ENCODE measurements at places on chromosomes 5 and 9. TPM values are rescaled to one million over a fixed set of nuclear protein-coding genes. Genes with fewer than 3 reads are reported as not detected.

DNA sequence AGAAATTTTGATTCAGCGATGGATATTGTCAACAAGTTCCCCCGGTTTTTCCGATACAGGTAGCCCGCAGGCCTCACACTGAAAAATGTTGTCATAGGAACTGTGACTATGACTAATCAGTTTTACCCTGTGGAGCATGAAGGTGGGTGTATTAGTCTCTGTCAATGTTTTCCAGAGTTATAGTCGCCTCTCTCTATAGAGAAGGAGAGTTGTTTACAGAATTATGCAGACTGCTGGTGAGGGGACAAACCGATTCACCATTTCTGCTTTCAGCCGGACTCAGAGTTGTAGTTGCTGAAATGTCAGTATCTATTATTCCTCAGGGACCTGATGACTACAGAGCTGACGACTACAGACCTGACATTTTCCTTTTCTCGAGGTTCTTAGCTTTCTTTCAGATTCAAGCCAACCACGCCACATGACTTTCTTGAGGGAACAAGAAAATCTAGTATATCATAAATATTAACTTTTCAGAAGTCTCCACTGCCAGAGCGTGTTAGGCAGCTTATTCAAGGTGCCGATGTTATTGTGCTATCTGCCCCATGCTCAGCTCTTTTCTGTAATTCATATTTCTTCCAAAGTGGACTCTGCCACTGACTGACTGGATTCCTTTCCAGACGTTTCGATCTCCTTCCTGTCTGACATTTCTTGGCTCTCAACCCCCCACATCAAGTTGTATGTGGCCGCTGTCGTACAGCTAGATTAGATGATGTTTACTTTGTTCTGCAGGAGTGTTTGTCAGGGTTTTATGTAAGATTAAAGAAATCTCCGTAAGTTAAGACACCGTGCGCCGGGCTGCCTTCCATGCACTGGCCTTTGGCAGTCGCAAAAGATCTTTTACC is 178.1 kb downstream of the FGF1 start:
- H3K4me1 ChIP-seq: peaks cover 7% of the 10 kb centered on the region
- H3K4me3 ChIP-seq: no peak overlapping the region
- H3K27me3 ChIP-seq: peaks cover 2% of the 10 kb centered on the region
- H3K36me3 ChIP-seq: no peaks in the 10 kb centered on the region

- peaks cover 16% of the 10 kb centered on the region for H3K4me1 ChIP-seq
- no peaks in the 10 kb centered on the region for H3K27me3 ChIP-seq
- no peak overlapping the region for H3K4me3 ChIP-seq
- H3K36me3 ChIP-seq: no peaks in the 10 kb centered on the region
- H3K27ac ChIP-seq: peak overlapping the region; percentile 67
Observed at GRCh38 chr5:138952962-138953361, 77.8 kb upstream of the LRRTM2 start.

GRCh38 chr9:121367306-121368137 is 2.5 kb downstream of the STOM start:
- H3K4me1 ChIP-seq: peaks cover 70% of the 10 kb centered on the region
- peaks cover 28% of the 10 kb centered on the region for H3K36me3 ChIP-seq
- H3K27ac ChIP-seq: no peak overlapping the region
- no peaks in the 10 kb centered on the region for H3K27me3 ChIP-seq

Gene FAT2
- not detected for total RNA-seq

DNA sequence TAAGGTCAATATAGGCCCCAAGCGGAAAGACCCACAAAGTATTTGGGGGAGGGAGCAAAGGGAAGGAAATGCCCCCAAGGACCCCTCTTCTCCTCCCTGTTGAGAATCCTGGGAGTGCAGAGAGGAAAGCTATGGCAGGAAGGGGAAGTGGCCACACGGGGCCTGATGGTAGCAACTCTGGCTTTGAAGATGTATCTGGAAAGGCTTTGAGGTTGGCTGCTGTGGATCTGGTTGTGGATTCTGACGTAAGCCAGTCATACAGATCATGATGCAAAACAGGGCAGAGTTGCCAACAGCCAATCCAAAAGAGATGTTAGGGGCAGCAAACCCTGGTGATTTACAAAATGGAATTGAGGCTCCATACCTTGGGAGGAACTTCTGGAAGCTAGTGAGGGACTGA is 108.8 kb downstream of the PRKACG start:
- DNase-seq: no peak
- peaks cover 13% of the 10 kb centered on the region for H3K4me1 ChIP-seq
- no peak overlapping the region for H3K27ac ChIP-seq
- H3K36me3 ChIP-seq: no peaks in the 10 kb centered on the region
- H3K27me3 ChIP-seq: peaks cover 19% of the 10 kb centered on the region

Gene IL33
- not detected for total RNA-seq

Gene CMBL
- total RNA-seq: 1.6 TPM

DNA sequence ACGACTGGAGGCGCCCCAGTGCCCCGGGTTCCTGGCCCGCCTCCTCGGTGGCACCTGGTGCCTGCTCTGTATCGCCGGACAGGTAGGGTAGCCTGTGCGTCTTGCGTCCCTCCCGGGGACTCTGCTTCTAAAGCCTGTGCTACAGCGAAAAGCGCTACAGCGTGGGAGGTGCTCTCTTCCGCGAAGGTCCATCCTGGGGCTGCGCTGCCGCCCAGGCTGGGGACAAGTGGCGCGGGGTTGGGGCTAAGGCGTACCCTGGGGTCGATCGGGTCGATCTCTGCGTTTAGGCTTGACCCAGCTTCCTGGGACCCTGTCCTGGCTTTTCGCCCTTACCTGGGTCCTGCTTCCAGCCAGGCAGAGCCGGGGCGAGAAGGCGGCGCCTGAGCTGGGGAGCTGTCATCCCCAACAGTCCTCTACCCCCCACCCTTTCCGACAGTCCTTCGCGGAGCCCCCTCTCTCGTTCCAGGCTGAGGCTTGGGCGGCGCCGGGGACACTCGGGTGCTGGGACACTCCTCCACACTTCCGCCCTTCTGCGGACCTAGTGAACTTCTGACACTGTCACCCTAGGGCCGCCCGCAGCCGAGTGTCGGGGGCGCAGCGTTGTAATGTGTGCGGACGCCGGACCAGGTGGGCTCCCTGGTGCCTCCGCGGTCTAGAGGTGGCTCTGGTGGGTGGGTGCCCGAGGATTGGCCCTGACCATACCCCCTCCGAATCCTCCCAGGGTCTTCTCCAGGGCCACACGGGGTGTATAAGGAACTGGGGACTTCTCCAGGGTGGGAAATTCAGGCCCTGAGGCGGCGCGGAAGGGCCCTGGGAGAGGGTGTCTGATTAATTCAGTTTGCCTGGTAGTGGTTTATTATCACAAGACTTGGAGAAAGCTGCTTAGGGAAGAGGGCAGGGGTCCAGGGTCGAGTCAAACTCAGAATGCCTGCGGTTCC is 328.2 kb downstream of the SH3GL2 start:
- DNase-seq: no peak
- H3K27me3 ChIP-seq: peaks cover 20% of the 10 kb centered on the region
- H3K4me3 ChIP-seq: no peak overlapping the region
- H3K36me3 ChIP-seq: no peaks in the 10 kb centered on the region

GRCh38 chr5:73641811-73642210 is 15.8 kb downstream of the ARHGEF28 start:
- peaks cover 28% of the 10 kb centered on the region for H3K27me3 ChIP-seq
- no peak for DNase-seq
- H3K4me3 ChIP-seq: no peak overlapping the region

DNA sequence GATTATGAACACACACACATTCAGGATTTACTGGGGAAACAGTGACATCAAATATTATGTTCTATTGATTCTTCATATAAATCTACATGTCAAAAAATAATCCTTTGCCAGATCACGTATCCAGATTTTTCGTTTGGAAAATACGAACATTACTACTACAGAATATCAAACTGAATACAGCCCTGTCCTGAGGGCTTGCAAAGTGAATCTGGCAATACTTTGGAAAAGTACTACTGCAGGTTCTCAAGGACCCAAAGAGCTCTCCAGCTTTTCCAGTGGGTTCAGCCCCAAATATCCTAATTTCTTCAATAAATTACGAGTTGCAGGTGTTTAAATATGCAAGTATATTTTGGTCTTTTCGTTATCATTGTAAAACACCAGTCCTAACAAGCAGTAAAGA is 411 bp upstream of the NDUFS4 start:
- H3K27ac ChIP-seq: peak overlapping the region; percentile 95
- peaks cover 12% of the 10 kb centered on the region for H3K36me3 ChIP-seq
- peak overlapping the region; percentile 97 for H3K4me3 ChIP-seq
- DNase-seq: no peak
- H3K27me3 ChIP-seq: peaks cover 16% of the 10 kb centered on the region

DNA sequence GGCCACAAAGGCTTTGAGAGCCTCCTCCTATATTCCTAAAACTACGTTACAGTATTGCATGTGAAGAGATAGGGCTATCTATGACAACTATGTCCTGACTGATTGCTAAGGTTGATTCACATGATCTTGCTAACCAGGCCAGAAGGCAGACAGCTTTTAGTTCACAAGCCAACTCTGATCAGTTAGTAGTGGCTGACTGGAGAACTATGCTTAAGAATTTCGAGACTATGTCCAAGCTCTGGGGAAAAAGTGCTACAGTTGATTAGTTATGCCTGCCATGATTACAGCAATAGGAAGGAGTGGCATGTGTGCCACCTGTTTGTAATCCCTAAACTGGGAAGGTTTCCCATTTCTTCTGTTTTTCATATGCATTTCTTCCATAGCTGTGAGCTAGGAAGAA is 223.4 kb downstream of the DOCK8 start:
- DNase-seq: no peak
- no peaks in the 10 kb centered on the region for H3K27me3 ChIP-seq
- H3K4me3 ChIP-seq: no peak overlapping the region
- H3K36me3 ChIP-seq: peaks cover 88% of the 10 kb centered on the region
- peak overlapping the region; percentile 11 for H3K27ac ChIP-seq

Gene CHSY3
- total RNA-seq: not detected

GRCh38 chr5:85814596-85814995 is 803.1 kb upstream of the COX7C start:
- H3K27me3 ChIP-seq: no peaks in the 10 kb centered on the region
- no peaks in the 10 kb centered on the region for H3K4me1 ChIP-seq
- no peak overlapping the region for H3K27ac ChIP-seq
- H3K4me3 ChIP-seq: no peak overlapping the region

DNA sequence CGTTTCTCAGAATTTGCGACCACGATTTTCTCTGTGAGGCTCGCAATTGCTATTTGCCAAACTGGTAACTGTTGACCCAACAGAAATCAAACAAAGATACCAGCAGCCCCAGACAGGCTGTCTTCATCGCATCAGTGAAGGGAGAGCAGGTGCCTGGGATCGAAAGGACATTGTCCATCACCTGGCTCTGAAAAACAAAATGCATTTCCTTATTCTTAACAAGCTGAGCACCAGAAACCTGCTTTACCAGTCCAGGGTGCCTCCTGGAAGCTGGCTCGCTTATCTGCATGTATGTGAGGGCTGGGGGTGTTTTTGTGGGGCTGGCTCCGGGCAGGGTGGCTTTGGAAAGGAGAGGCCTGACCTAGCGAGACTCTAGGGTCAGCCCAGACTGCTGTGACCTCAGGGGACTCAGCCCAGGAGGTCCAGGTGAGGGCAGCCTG is 24.7 kb downstream of the WWC1 start:
- no peaks in the 10 kb centered on the region for H3K27me3 ChIP-seq
- no peaks in the 10 kb centered on the region for H3K4me1 ChIP-seq
- no peak for DNase-seq
- H3K4me3 ChIP-seq: no peak overlapping the region
- no peak overlapping the region for H3K27ac ChIP-seq

Gene OR1Q1
- total RNA-seq: not detected

DNA sequence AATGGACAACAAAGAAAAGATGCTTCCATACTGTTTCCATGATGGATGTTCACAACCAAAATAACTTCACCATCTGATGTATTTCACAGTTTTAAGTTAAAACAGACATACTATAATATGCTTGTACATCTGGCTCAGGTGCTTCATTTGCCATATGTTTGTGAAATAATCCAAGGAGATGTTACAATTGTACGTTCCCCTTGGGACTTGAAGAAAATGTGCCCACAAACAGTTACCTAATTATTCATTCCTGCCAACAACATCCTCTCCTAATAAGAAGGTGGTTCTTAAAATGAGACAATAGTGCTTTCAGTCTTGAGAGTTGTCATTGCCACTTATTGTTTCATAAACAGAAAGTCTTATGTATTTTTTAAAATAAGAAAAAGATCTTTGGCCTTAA is 33.1 kb upstream of the SMARCA2 start:
- no peak overlapping the region for H3K4me3 ChIP-seq
- H3K27ac ChIP-seq: no peak overlapping the region
- H3K27me3 ChIP-seq: peaks cover 6% of the 10 kb centered on the region
- no peak for DNase-seq
- H3K4me1 ChIP-seq: no peaks in the 10 kb centered on the region
- no peaks in the 10 kb centered on the region for H3K36me3 ChIP-seq

GRCh38 chr9:130444565-130445221 is at the start of gene ASS1:
ASS1 (plus strand) TSS chr9:130444961; CDS start chr9:130452229, 7,268 bp downstream.
- H3K4me1 ChIP-seq: peaks cover 14% of the 10 kb centered on the region
- DNase-seq: peak; percentile 48
- no peak within 1 kb of the TSS for H3K27ac ChIP-seq
- peaks cover 21% of the 10 kb centered on the region for H3K27me3 ChIP-seq

Gene SNCAIP
- total RNA-seq: not detected

GRCh38 chr5:31581498-31582099 is 49.5 kb downstream of the C5orf22 start:
- H3K4me3 ChIP-seq: no peak overlapping the region
- no peaks in the 10 kb centered on the region for H3K36me3 ChIP-seq
- DNase-seq: peak; percentile 23
- no peak overlapping the region for H3K27ac ChIP-seq
- peaks cover 13% of the 10 kb centered on the region for H3K27me3 ChIP-seq

- no peak overlapping the region for H3K27ac ChIP-seq
- DNase-seq: no peak
- no peak overlapping the region for H3K4me3 ChIP-seq
- peaks cover 3% of the 10 kb centered on the region for H3K27me3 ChIP-seq
- H3K4me1 ChIP-seq: peaks cover 7% of the 10 kb centered on the region
Observed at GRCh38 chr9:85897848-85898247, 43.1 kb upstream of the NAA35 start.

DNA sequence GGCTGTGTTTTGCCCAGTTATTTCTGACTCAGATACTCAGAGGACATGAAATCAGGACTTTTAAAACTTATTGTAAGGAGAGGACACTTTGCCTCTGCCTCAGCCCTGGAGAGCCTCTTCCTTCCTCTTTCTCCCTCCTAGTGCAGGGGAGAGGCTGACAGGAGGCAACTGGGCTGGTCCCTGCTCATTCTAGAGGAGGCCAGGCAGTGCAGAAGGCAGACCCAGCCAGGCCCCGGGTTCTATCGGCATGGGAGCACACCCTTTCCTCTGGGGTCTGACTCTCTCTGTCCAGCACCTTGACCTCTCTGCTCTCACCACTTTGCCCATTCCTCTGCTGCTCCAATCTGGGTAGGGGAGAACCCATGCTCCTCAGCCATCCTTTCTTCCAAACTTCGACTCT is 16.0 kb upstream of the SMIM32 start:
- DNase-seq: no peak
- no peak overlapping the region for H3K4me3 ChIP-seq
- no peaks in the 10 kb centered on the region for H3K36me3 ChIP-seq

Gene C7
- not detected for total RNA-seq

Gene DDX4
- 0.23 TPM for total RNA-seq

Gene DPP7
- total RNA-seq: 248 TPM

Gene ZDHHC11
- 11.9 TPM for total RNA-seq

Gene RECK
- 5.7 TPM for total RNA-seq

Gene F2RL1
- total RNA-seq: 1.6 TPM

GRCh38 chr5:33470544-33470943 is 29.8 kb downstream of the TARS1 start:
- peaks cover 82% of the 10 kb centered on the region for H3K36me3 ChIP-seq
- no peak for DNase-seq
- no peak overlapping the region for H3K4me3 ChIP-seq
- H3K4me1 ChIP-seq: no peaks in the 10 kb centered on the region

Gene OR1J2
- total RNA-seq: not detected

Gene PCSK1
- total RNA-seq: not detected
